ENCODE measurements at places on chromosomes 2 and 18.
A peak's percentile ranks its signal among the peaks of the same experiment; 100 is the strongest.

DNA sequence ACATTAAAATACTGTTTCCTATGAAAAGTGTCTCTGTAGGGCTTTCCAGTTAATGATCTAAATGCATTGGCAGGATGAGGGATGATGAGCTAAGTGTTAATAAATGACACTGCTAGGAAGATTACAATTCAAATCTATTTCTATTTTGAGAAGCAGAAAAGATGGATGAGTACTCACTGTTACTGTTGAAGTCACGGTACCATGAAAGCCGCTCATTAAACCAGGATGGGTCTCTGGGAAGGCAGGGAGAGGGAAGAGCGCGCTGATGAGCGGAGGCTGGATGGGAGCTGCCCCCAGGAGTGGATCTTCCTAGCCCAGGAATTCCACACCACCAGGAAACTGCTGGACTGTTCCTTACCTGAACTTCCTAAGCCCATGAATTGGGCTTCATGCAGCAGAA, 27.1 kb upstream of the TXNDC2 start:
- DNase-seq = no peak

- no peak for DNase-seq
Observed at GRCh38 chr2:222563106-222563718, 92.7 kb downstream of the FARSB start.

DNA sequence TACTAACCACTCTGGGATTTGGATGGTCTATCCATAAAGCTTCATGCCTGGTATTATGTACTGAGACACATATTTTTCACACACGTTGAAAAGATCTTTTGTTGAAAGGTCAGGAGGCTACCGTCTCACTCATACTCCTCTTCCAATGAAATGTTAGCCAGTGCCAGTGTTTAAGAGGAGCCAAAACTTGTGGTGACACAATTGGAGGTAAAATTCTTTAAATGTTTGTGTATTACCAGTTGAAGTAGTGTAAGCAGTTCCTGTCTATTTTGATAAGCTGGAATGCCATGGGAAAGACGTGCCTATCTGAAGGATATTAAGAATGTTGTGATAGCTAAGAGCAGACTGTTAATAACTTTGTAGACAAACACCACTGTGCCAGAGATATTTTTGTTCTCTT, 32.1 kb downstream of the MARCHF7 start:
- no peak for DNase-seq

DNA sequence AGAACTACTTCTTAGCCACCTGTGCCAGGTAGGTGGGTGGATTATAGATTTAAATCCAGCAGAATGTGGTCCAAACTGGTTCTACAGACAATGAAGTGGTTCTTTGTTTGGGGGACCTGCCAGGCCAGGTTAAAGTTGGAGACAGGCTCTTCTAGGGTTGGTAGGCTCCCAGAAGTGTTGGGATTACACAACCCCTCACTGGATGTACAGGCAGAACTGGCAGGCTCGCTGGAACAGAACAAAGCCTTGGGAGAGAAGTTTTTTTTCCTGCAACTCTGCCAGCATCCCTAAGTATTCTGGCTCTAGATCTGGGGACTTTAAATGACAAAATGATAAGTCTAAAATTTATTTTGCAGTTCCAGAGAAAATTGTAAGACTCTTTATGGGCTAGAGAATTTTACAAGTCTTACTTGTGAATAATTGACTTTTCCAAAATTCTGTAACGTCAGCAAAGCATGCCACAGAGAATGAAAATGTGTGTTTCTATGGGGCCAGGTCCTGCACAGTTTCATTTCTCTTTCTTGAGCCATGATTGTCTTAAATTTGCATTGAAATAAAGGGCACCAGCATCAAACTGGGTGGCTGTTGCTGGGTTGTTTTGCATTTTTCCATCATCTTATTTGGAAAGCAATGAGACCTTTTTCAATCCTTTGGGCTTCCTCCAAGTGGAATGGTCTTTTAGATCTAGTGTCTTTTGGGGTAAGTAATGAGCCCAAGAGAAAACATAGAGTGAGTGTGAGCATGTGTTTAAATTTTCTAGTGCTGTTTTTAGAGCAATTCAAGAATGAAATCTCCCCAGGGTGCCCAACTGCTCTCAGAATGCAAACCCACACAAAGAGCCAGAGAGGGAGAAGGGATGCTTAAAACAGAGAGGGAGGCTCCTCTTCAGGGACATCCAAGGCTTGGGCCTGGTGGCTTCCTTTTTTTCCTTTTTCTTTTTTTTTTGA, 32.4 kb upstream of the ATL2 start:
- no peak for DNase-seq

GRCh38 chr18:53715243-53715853, 509.1 kb downstream of the MBD2 start:
- DNase-seq = no peak

DNA sequence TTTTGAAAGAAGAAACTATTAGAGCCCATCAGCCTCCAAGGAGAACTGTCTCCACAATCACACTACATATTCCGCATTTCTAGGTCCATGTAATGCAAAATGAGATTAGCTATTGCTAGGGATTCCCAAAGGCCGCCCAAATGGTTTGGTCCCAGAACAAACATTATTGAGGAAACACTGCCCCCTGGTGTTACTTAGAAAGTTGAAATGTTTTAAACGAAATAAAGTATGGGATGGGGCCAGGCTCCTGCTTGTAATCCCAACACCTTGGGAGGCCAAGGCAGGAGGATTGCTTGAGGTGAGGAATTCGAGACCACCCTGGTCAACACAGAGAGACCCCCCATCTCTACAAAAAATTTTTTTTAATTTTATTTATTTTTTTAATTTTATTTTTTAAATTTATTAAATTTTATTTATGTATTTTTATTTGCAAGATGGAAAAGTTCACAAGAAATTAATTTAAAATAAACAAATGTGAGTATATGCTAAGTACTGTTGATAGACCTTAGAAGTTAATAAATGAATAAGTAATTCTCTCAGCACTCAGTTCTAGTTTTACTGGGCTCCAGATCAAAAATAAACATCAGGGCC, 5.5 kb downstream of the NHEJ1 start:
- DNase-seq = peak; percentile 48

DNA sequence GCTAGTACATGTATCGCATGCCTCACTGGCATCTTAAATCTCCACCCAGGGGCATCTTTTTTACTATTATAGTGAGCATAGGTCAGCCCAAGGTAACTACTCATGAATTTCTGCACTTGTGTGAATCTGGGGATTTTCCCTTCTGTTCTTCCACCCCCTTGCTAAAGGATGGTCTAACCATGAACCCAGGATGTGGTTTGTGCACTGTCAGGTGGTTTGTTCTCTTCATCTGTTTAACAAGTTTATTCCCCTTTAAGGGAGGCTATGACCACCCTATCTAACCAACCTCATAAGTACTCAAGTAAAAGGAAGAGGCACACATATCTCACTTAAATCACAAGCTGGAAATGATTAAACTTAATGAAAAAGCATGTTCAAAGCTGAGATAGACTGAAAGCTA, 243.0 kb downstream of the RPRM start:
- no peak for DNase-seq

GRCh38 chr2:191038241-191038725, 24.3 kb upstream of the STAT1 start:
- no peak for DNase-seq

GRCh38 chr2:134384131-134384530, 130.3 kb downstream of the MGAT5 start:
- no peak for DNase-seq

DNA sequence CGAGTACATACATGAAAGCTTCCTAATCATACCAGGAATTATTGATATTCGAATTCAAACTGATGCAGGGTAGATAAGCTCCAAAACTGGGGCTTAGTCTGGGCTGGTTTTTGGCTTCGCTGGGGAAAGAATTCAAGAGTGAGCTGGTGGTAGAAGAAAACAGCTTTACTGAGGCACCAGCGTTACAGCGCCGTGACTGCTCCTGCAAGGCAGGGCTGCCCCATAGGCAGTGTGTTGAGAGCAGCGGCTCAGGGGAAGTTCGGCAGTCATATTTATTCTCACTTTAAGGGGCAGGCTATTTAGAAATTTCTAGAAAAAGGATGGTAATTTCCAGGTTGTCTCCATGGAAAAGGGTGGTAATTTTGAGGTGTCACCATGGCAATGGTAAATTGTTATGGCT, 292.6 kb upstream of the TCF4 start:
- no peak for DNase-seq

DNA sequence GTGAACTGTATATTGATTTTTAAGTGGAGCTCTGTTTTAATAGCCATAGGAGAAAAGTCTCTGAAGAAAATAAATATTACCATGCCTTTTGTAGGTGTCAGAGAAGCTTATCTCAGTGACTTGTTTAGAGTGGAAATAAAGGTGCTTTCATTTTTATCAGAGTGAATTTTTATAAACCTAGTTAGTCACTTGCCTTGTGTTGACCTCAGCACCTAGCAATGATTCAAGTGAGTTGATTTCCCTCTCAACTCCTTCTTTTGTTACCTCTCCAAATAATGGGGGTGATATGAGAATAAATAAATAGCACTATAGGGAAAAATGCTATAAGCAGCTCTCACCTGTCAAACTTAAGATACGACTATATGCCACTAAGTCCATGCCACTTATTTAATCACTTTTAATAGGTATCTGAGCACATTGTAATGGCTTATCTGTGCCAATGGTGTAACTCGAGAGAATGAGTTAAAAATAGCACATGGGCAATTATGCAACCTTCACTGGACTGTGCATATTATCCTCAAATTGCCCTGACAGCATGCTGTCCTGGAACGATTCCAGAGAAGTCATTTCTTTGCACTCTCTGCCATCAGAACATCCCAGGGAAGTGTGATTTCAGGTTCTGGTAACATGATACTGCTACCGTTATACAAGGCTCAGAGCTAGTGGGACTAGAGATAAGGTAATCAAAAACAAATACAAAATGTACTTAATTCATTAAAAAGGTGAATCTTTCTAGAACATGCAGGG, 290.8 kb downstream of the CCDC85A start:
- peak; percentile 5 for DNase-seq

DNA sequence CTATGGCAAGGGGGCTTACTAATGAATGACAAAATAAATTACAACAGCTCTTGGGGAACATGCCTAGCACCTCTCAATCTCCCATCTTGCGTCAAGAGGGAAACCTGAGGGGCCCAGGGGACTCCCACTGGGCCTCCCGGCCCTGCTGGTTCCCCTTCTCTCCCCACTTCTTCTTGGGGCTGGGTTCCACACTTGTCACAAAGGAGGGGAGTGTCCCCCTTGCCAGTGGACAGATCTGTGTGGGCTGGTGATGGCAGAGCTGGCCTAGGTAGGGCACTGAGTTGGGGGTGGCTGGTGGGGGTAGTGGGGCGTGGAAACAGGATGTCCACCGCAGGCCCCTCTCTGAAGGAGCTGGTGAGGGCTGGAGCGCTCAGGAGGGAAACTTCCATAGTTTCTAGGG, 184.0 kb upstream of the HAAO start:
- no peak for DNase-seq

DNA sequence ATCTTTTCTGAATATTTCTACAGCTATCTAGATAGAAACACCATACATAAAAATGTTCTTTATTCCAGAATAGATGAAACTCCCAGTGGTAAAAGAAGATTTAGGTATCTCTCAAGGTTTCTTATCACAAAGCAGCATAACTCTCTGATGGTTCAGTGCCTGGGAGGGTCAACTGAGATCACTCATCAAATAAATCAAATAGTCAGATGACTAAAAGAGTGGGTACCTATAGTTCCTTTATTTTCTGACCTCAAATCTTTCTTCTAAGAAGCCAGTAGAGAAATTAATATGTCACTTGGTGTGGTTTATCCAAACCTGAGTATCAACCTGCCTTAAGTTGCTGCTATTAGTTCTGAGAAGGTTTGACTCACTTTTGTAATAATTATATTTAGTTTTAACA, 120.9 kb downstream of the TMEFF2 start:
- no peak for DNase-seq

DNA sequence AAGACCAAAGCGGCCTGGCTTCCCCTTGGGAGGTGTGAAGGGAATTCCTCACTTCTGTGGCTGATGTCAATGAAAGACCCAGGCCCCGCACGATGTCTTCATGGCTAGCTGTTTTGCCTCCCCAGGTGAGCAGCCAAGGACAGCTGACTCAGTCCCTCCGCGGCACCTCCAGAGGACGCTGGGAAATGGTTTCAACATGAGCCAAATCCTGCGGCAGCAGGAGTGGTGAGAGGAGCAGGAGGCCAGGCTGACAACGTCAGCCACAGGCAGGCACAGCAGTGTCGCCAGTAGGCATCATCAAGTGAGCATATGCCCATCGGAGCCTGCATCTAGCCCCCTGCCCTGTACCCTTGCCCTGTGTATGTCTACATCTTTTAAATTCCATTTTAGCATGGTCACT, 156.4 kb upstream of the RAB6C start:
- DNase-seq = no peak

DNA sequence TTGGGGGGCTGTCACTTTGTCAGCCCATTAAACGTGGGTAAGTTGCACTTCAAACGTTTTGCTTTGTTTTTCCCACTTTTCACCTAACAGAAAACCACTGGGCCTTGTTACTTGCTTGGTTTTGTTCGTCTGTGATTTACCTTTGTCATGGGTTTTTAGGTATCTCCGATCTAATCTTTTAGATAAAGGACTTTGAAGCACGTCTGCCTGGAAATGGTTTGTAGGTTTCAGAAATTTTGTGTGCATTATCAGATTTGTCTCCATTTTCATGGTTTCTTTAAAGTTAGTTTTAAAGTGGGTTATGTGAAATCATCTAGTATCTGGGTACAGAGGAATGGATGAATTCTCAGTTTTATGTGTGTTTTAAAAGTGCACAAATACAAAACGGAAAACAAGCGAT, 6.4 kb downstream of the CTDP1 start:
- no peak for DNase-seq

- no peak for DNase-seq
Observed at GRCh38 chr2:105544591-105545377, 145.9 kb upstream of the FHL2 start.

- no peak for DNase-seq
Observed at GRCh38 chr2:62222674-62223073, 26.8 kb downstream of the B3GNT2 start.

DNA sequence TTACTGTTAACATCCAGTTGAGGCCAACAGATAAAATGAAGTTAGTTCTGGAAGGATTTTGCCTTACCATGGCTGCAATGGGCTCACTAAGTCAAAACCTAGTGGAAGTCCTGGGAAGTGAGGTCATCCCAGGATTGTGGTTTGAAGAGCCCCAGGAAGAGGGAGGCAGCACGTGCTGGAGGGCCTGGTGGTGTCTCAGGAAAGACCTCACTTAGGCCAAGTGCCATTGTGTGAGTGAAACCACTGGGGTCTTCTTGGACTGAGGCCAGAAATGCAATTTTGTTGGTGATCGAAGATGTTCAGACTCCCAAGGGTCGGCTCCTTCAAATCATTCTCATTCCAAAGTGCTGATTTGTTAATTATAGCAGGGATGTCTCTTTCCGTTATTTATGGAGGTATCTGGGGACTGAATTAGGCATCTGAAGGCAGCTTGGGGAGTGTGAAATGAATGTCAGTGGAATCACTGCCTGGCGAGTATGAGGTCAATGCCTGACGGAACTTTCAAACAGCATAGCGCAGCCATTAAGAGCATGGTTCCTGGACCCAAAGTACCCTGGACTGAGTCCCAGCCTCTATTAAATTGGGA, 60.0 kb downstream of the IL1R2 start:
- DNase-seq = no peak

- DNase-seq = no peak
Observed at GRCh38 chr2:73970850-73971471, 13.7 kb upstream of the TET3 start.

Measured in NCI-H1048 (cell line).